ENCODE measurements at places on chromosomes 11 and 22.
A peak's percentile ranks its signal among the peaks of the same experiment; 100 is the strongest.

DNA sequence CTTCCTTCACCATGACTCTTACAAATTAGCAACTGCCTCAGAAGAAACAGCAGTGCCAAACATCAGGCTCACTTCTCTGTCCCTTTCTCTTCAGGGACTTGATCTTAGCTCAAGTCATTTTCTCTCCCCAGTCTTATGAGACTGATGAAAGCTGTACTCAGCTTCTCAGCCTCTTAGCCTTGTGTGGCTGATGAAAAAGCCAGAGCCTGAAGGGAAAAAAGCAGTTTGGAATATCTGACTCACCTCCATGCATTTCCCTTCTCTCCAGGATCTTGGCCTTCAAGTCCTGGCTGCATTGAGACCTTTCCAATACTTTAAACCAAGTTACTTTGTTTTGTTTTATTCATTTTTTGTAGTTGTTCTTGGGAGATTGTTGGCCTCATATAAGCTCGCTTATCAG, 195.9 kb downstream of the SPON1 start:
- DNase-seq = no peak

DNA sequence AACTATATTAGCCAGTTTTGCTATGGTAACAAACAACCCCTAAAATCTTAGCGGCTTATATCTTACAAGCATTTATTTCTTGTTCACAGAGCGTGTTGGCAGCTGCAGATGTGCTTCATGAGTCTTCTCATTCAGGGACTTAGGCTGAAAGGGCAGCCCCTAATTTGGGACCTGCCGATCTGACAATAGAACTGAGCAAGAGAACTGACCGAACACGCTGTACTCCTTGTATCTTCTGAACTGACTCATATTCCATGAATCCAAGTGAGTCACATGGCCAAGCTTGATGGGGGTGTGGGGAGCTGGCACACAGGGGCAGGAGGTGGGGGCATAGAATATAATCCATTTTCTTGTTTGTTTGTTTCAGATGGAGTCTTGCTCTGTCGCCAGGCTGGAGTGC, 481.7 kb upstream of the CADM1 start:
- DNase-seq = no peak

GRCh38 chr11:66360406-66361073, 11.0 kb downstream of the SLC29A2 start:
- DNase-seq = no peak

- DNase-seq = no peak
Measured at GRCh38 chr11:122085264-122085663, 30.8 kb downstream of the BLID start.

- no peak for DNase-seq
Measured at GRCh38 chr22:47357086-47357485, 594.6 kb downstream of the TBC1D22A start.

GRCh38 chr11:84673753-84674152, 953.4 kb downstream of the DLG2 start:
- DNase-seq = no peak

DNA sequence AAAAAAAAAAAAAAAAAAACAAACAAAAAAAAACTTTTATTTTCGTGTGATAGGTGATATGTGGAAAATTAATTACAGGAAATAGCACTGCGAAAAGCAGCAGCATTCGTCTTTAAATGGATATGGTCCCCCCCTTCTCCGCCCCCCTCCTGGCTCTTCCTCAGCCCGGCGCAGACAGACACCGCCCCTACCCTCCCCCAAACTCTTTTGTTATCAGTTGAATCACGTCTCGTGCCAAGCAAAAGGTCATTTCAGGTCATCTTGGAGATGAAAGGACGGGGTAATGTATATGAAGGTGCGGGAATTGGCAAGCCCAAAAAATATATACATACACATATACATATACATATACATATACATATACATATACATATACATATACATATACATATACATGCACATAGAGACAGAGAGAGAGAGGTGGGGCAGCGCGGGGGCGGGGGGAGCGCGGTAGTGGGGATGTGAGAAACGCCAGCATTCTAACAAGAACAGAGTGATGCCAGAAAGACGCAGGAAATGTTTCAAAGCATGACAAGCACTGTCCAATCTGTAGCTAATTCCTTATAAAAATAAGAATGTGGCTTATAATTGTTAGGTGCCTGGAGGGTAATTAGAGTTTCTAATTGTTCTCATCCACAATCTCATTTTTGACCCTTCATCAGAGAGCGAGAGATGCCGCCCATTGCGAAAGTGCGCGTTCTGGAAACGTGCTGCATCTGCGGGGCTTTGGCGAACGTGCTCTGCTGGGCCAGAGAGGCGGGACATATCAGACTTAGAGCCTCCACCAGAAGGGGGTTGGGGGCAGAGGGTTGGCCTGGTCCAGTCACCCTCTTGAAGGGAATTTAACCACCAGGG, 214.5 kb upstream of the UBASH3B start:
- peak; percentile 62 for DNase-seq

DNA sequence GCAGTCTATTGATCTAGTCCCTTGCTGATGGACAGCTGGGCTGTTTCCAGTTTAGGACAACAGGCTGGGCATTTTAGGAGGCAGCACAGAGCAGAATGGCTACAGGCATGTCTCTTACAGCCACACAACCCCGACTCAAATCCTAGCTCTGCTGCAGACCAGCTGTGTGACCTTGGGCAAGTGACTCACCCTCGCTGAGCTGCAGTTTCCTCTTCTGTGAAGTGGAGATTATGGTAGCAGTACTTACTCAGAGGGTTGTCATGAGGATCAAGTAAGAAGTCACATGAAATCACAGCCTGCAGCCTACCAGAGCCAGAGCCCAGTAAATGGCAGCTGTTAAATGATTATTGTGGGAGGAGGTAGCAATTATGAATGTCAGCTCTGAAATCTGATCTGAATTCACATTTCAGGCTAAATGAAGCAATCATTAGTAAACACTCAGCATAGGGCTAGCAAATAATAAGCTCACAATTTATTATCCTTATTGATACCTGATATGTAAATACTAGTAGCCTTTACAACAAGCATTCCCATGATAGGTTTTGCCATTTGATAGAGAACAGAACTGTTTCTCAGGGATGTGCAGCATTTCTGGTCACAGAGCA, 58.9 kb downstream of the MYEOV start:
- no peak for DNase-seq

- no peak for DNase-seq
Measured at GRCh38 chr11:35617316-35617686, 959 bp upstream of the FJX1 start.

DNA sequence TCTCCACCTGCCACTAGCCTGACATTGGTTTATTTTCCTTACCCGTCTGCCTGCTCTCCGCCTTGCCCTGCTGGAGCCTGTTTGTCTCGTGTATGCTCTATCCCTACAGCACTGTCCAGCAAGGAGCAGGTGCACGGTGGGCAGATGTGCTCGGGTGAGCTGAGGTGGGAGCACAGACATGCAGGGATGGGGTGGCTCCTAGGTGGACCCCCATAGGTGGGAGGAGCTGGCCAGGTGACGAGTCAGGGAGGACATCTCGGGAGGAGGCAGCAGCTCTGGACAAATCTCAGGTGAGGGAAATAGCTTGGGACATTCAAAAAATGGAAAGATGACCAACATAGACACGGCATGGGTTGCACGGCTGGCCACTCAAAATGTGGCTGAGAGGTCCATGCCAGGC, 89.2 kb upstream of the SHANK2 start:
- DNase-seq = no peak

DNA sequence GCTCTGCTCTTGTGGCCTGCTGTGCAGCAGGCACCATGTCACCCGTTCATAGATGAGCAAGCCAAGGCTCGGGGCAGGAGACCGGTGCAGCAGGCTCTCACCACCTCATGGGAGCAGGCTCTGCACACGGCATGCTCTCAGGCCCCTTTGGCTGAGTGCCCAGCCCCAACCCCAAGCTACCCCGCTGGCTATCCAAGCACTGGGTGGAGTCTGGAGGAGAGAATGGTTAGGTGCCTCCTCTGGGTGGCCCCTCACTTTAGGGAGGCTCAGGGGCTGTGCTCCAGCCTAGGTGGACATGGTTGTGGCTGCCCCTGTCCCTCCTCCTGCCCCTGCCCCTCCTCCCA, 199.9 kb downstream of the IGLL1 start:
- DNase-seq = no peak

- peak; percentile 78 for DNase-seq
Measured at GRCh38 chr22:30386960-30387827, at the start of gene RNF215. TSS of gene RNF215 (minus strand) at chr22:30387411. CDS start at chr22:30387313, 98 bp downstream.

- no peak for DNase-seq
Measured at GRCh38 chr11:111460856-111461255, 51.3 kb downstream of the BTG4 start.

DNA sequence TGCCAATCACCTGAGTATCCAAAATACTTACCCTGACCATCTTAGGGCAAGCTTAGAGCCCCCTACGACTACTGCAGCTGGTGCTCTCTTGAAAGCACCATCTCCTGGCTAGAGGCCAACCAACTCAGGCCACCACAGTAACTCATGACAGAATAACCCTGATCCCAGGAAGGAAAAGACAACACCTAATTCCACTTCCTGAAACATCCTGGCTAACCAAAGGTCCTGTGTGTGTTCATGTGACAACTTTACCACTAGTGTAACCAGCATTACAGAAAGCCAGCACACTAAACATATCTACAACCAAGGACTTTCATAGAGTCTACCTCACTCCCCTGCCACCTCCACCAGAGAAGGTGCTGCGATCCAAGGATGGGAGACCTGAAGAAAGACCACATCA, 17.4 kb upstream of the TMEM45B start:
- DNase-seq = no peak

DNA sequence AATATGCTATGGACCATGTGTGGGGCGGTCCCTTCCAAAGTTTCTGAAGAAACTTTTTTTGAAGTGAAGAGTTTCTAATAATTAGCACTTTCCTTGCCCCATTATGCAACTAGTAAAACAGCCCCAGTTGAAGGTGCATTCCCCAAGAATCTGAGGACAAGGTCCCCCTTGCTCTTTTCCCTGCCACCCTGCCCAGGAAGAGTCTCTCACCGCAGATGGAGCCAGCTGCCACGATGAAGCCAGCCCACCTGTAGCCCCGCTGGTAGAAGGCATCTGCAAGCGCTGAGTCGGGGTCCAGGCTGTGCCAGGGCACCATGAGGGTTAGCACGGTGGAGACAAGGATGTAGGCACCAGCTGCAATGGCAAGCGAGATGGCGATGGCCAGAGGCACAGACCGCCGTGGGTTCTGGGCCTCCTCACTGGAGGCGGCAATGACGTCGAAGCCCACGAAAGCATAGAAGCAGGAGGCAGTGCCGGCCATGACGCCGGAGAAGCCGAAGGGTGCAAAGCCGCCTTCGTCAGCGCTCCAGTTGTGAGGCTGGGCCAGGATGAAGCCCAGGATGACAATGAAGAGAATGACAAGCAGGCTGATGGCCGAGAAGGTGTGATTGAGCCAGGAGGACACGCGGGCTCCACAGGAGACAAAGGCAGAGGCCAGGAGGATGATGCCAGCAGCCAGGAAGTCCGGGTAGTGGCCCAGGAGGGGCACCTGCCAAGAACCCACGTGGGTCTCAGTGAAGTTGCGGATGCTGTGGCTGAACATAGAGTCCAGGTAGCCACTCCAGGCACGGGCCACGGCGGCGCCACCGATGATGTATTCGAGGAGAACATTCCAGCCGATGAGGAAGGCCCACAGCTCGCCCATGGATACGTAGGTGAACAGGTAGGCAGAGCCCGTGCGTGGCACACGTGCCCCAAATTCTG, 1.5 kb downstream of the SLC7A4 start:
- no peak for DNase-seq

DNA sequence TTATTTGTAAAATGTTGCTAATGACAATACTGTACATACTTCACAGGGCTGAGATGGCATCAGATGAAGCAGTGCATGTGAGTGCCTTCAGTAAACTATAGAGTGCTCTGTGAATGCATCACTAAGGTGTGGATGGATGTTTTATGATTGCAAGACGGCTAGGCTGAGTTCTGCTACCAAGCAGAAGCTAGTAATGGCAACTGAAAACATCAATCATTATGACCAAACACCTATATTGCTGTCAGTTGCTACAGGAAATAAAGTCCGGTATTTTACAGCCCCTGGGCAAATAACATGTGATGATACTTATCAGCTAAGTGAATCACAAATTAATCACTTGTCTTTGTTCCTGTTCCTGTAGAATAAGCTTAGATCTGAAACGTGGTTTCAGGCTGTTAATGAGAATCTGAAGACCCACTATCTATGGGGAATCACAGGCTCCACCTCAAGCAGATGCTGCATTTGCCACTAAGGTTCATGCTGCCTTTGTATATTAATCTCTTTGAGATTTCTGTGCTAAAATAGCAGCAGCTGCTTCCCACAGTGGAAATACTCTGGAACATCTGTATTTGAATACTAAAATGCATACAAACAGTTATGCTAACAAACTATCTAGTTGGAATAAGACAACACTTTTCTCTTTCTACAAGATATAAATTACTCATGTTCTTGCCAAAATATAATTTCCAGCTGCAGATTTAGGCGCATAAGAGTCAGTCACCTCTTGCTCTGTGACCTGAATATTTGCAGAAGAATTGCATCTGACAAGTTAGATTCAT, 254.0 kb upstream of the PITPNB start:
- no peak for DNase-seq

DNA sequence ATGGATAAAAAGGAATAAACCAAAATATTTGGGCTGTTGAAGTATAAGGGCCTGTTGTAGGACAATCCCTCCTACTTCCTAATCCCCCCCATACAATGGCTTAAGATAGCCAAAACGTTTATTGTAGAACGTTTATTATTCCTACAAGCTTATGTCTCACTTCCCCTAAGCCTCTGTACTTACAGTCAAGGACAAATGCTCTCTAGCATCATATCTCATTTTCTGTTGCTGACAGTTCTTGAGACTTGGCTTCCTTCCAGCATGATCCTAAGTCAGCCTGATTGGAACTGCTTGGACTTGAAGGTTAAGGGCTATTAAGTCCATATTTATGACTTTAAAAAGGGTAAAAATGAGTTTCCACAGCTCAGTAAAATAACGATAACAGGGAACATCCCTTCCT, 8.8 kb downstream of the MISFA start:
- DNase-seq = no peak

DNA sequence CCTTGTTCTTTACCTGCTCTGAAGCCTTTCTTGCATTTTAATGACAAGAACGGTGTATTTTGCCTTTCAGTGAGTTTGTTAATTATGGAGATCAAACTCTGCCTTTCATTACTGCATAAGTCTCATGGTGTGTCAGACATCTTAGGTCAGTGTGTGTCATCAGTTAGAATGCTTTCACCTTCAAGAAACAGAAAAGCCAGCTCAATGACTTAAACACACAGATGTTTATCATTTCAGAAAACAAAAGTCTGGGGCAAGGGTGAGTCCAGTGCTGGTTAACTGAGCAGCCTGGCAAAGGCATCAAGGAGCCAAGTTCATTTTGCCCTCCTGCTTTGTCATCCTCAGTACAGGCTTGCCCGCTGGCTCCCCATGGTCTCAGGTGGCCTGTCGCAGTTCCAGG, 54.5 kb downstream of the PACS1 start:
- DNase-seq = no peak

GRCh38 chr22:37552524-37553163, 7.6 kb upstream of the CDC42EP1 start:
- peak; percentile 82 for DNase-seq

Measured in heart right ventricle (tissue), 16 donors.